ENCODE measurements at places on chromosomes 4 and X.

GRCh38 chrX:19990151-19990555 lies 708 bp downstream of the BCLAF3 start:
- DNase-seq = no peak

GRCh38 chr4:106985830-106986229 lies 50.3 kb downstream of the DKK2 start:
- DNase-seq = no peak

DNA sequence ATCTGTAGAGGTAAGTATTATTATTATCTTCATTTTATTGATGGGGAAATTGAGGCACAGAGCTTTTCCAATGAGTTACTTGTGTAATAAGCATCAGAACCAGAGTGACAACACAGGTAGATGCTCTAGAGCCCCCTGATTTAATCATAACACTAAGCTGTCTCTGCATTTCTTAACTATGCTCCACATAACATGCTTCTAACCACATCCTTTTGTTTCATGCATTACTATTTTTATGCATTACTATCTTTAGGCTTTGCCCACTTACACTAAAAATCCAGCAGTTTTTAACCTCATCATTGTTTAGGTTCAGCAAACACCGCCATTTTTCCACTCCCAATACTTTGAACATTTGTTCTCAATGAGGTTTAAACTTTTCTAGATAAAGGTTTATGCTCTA lies 1900.8 kb upstream of the PCDH10 start:
- no peak for DNase-seq

GRCh38 chrX:10926891-10927290 lies 184.2 kb upstream of the HCCS start:
- no peak for DNase-seq

- DNase-seq = no peak
These were observed 108.1 kb upstream of the TRPC5 start for GRCh38 chrX:112190646-112191045.
